CMK (cell line): ENCODE measurements at places on chromosomes 11 and 22.

GRCh38 chr22:24836282-24836681, 30.3 kb downstream of the SGSM1 start:
- DNase-seq = no peak

GRCh38 chr11:30586251-30587144, at the start of gene MPPED2:
Gene MPPED2 (minus strand): TSS chr11:30586353. CDS start chr11:30580373, 5,980 bp downstream.
- peak; percentile 9 for DNase-seq

- DNase-seq = no peak
Observed at GRCh38 chr11:111172321-111172862, 73.1 kb upstream of the POU2AF2 start.

- no peak for DNase-seq
Observed at GRCh38 chr11:77967753-77968152, 26.7 kb downstream of the INTS4 start.

DNA sequence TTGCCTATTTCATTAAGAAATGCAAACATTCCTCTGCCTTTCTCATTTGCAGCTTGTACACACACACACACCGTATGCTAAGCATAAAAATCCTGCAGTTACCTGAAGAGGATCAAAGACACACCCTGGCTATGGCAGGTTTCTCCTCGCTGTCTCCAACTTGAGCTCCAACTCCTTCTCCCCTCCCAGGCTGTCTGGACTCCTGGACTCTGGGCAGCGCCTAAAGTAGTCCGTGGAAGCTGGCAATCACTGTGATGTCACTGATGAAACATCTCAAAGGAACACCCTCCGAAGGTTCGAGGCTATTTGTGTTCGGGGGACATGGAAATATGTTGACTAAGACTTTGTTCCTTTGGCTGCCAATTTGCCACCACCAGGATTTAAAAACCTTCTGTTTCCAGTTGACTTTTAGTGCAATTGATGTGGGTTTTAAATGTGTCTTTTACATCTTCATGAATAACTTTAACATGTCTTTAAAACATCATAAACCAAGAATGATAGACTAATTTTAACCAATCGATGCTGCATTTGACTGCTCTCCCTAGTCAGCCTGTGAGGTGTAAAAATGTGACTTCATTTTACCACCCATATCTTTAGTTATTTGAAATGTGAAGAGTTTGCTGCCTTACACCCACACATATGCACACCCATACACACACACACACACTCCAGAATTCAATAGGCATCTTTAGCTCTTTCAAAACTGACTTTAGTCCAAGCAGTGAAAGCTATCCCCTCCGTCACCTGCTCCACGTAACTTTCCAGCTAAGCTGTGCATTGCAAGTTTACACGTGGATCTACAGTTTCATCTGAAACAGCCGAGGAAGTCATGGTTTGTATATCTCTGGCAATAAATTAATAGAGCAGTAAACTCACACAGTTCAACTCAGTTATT, at the start of gene SLN:
SLN (minus strand) TSS at position 196 of the 895 bp plus-strand sequence.
- no peak for DNase-seq

DNA sequence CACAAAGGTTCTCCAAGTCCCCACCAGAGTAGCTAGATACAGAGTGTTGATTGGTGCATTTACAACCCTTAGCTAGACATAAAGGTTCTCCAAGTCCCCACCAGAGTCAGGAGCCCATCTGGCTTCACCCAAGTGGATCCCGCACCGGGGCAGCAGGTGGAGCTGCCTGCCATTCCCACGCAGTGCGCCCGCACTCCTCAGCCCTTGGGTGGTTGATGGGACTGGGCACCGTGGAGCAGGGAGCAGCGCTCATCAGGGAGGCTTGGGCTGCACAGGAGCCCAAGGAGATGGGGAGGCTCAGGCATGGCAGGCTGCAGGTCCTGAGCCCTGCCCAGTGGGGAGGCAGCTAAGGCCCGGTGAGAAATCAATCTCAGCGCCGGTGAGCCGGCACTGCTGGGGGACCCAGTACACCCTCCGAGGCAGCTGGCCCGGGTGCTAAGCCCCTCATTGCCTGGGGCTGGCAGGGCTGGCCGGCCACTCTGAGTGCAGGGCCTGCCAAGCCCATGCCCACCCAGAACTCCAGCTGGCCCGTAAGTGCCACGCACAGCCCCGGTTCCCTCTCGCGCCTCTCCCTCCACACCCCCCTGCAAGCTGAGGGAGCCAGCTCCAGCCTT, 404.1 kb downstream of the METTL15 start:
- DNase-seq = no peak

GRCh38 chr11:110373051-110373702, 56.6 kb upstream of the FDX1 start:
- DNase-seq = no peak

GRCh38 chr11:118635237-118635591, 27.8 kb downstream of the PHLDB1 start:
- no peak for DNase-seq

- no peak for DNase-seq
Observed at GRCh38 chr11:12841946-12842630, 167.0 kb upstream of the RASSF10 start.

DNA sequence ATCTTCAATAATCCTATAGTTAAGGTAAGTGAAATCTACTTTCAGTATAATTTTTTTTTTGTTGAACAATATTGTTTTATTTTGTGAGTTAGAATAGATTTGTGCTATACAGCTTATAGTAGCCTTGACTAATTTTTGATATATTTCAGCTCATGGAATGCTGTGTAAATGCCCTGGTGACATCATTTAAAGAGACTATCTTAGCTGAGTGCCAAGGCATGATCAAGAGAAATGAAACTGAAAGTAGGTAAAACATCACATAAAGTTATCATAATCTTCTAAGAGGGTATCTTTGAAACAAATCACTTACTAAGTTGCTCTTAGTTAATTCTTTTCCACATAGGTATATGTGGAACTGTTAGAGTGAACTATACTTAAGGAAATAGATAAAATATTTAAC, 51.4 kb upstream of the ACAT1 start:
- no peak for DNase-seq

GRCh38 chr11:46642627-46643335, 25.4 kb downstream of the ATG13 start:
- no peak for DNase-seq

DNA sequence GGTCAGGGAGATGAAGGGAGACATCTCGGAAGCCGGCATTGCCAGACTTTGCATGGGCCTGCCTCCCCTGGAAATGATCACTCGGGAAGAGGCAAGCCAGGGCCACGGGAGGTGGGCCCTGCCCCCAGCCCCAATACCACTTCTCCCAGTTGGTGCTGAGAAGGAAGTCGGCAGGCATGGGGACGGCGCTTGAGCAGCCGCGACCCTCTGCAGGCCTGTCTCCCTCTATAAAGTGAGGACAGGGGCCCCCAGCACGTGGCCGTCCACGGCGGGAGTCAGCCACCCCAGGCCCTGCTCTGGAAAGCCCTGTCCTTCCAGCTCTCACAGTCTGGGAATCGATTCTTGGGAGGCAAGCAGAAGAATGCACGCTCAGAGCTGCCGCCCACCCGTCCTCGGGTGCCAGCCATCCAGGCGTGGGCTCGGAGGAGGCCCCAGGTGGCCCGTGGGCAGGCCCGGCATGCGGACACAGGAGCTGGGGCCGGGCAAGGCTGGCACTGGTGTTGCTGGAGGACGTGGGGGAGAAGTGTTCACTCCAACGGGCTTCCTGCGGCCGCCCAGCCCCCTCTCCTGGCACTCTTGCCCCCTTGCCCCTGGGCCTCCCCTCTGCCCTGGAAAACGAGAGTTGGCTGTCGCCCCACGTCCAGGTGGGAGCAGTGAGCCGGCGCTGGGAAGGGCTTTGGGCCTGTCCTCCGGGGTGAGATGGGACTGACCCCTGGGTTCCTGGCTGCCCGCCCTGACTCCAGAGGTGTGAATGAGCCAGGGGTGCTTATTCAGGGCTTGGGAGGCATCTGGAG, 77.5 kb downstream of the CACNA1I start:
- no peak for DNase-seq

DNA sequence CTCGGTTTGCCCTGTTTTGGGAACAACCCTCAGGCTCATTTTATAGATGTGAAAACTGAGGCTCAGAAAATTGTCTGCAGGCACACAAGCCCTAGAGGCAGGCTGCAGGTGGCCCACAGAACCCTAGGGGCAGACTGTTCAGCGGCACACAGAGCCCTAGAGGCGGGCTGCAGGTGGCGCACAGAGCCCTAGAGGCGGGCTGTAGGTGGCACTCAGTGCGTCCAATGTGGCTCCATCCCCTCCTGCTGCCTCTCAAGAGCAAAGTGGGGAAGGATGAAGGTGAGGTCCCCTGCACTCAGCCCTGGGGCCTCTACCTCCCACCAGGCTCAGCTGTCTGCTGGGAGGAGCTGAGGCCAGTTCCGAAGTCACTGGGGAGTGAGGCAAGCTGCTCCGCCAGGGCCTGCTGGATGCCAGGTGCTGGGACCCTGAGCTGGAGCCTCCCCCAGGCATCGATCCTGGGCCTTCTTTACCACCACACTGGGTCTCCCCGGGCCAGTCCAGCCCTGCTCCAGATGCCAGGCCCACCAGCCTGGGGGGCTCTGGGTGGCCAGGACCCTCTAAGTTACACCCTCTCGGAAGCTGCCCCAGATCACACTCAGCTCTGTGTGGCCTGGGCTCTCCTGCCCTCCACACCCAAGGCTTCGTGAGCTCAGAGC, 2.3 kb downstream of the ACY3 start:
- DNase-seq = no peak

- DNase-seq = no peak
Observed at GRCh38 chr11:102604875-102605274, 20.3 kb downstream of the MMP20 start.

DNA sequence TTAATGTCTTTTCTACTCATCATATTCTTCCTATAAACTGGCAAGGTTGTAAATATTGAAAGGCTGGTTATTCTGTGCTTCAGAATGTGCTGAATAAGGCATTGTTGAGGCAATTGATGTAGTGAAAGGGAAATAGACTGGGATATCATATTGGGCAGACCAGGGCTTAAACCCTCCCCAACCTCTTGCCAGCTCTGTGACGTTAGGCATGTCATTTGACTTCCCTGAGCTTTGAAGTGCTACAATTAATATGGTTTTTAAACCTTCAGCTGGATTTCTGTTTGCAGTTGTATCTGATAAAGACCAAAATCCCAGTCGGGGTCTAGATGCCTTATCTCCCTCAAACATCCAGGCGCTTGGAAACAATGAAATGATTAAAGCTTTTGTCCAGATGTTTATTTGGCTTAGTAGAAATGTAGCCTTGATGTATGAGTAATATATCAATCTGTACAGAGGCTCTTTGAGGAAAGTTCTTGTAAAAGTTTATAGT, 208.1 kb downstream of the DBX1 start:
- DNase-seq = no peak

DNA sequence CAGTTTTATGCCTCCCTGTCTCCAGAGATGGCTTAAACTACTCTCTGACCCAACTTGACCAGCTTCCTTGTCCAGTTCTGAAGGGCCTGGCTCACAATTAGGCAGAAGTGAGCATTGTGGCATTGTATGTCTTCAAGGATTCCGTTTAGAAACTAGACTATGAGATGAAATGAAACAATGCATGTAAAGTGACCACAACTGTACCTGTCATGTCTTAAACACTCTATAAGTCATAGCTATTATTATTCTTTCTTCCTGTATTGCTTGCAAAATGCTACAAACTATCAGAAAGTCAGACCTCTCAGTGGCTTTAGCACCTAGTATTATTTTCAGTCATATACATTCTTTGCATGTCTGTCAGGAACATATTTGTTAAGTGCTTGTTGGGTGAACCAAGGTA, 127.9 kb upstream of the MTMR2 start:
- DNase-seq = no peak

GRCh38 chr22:33823552-33823951, 96.7 kb downstream of the LARGE1 start:
- DNase-seq = no peak

- no peak for DNase-seq
Observed at GRCh38 chr22:37805810-37806277, 1.9 kb upstream of the GCAT start.
